Activated CD4-positive, alpha-beta T cell treated with anti-CD3 and anti-CD28 coated beads, Interleukin-2, amount 10 ng/mL, durations not matched to agents 24 days and 14 days (primary cell): ENCODE measurements at places on chromosomes 13 and 19. TPM values are rescaled to one million over a fixed set of nuclear protein-coding genes. Genes with fewer than 3 reads are reported as not detected.

IGFL2 gene
- 0.33 and 0.40 TPM in 2 replicates for total RNA-seq

GRCh38 chr13:43838909-43839308 lies 40.6 kb downstream of the CCDC122 start:
- DNase-seq: no peak

GRCh38 chr19:13102666-13103580 lies at the start of gene LYL1:
TSS of gene LYL1 (minus strand) at chr19:13102858. CDS start at chr19:13101171, 1,687 bp downstream.
- peak; percentile 76 for DNase-seq

- DNase-seq: no peak
Measured at GRCh38 chr19:12912571-12912970, 6.5 kb downstream of the SYCE2 start.

GRCh38 chr13:28735481-28736029 lies 16.8 kb upstream of the SLC46A3 start:
- DNase-seq: no peak

DNA sequence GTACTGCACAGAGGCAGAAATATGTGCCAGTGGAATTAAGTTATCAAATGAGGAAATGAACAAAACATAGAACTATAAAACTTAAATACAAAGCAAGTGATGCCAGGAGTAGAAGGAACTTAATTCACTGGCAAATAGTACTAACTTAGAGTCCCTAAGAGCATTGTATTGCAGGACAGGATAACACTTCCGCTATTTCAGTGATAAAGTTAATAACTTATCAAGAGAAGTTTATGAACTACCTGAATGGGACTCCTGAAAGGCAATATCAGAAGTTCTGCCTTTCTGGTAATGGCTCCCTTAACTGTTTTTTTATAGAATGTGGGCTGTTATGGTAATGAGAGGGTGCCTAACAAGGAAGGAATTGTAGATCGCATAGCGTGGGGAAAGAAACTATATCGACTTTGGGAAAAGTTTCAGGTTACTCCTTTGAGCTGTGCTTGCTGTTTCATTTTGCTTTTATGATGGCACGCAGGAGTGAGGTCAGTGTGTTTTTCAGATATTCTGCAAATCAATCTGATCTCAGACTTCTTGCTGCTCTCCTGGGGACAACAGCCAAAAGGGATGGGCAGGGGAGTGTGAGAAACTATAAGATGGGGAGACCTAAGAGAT lies 95.3 kb upstream of the MLNR start:
- DNase-seq: no peak

- peak; percentile 70 for DNase-seq
Measured at GRCh38 chr19:42023121-42023942, 29.3 kb upstream of the ATP1A3 start.
